ENCODE measurements at places on chromosomes 16 and 17. TPM values are rescaled to one million over a fixed set of nuclear protein-coding genes. Genes with fewer than 3 reads are reported as not detected.

- DNase-seq: no peak
These were observed 11.9 kb downstream of the ZNF629 start for GRCh38 chr16:30775131-30775391.

DNA sequence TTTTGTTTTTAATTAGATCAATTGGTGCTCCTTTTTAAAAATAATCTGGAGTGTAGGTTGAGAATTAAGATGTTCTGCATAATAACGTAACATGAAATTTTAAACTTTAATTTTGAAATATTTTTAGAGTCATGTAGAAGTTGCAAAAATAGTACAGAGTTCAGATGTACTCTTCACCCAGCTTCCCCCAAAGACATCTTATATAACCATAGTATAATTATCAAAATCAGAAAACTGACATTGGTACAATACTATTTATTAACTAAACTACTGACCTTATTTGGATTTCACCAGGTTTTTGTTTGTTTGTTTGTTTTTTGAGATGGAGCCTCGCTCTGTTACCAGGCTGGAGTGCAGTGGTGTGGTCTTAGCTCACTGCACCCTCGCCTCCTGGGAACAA lies 76.9 kb downstream of the PPM1E start:
- DNase-seq: no peak

DNA sequence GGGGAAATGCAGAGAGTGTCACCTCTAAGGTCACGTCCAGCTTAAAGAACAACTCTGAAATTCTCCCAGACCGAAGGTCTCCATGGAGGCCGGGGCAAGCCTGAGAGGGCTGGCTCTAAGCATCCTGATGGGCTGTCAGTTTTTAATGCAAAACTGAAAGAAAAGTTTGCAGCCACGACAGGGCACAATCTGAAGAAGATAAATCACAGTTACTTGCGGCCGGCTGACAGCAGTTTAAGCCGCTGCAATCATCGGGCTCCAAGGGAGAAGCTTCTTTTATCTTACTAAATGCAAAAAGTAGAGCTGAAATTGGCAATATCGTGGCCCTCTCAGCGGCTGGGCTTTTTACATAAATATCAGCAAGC lies 168.8 kb downstream of the CYLD start:
- no peak for DNase-seq

DNA sequence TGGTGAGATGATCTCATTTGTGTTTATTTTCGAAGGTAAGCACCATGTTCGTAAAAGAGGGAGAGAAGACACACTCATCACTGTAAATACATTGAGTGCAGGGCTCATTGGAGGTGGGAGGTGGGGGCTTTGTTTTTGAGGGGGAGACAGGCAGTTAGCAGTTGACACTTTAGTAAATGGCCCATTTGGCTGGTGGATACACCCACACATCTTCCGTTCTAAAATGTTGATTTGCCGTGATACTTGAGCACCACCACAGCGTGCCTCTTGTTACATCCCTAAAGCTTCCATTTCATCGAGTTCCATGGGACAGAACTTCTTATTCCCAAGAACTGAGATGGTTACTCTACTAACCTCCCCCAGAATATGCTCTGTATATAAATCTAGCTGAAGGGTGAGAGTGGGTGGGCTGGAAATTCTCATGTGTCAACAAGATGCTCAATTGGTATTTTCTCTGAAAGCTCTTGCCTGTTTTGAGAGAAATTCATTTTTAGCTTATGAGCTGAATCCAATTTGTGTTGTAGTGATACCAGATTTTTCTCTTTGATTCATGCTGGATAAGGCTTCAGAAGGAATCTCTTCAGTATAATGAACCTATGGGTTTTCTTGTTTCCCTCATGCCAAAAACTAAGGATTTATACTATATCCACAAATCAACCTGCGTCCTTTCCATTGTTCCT lies 314.3 kb downstream of the RBFOX1 start:
- DNase-seq: no peak

DNA sequence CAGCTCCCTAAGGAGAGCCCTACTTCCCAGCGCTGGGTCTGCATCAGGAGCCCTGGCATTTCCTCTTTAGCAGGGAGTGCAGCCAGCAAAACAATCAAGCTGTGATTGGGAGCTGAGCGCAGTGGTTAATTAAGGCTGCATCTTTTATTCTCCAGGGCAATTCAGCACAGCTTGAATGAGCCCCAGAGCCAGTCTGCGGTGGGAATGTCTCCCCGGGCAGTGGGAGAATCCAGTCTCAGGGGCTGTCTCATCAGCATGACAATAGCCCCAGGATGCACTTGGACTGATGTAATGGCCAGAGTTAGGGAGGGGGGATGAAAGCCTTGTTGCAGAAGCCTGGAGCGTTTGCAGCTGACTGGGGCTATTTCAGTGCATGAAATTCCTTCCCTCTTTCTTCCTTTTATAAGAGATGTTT lies 292.6 kb upstream of the SOX9 start:
- DNase-seq: peak; percentile 8

- no peak for DNase-seq
These were observed 76.0 kb downstream of the CACNG3 start for GRCh38 chr16:24332178-24332577.

DNA sequence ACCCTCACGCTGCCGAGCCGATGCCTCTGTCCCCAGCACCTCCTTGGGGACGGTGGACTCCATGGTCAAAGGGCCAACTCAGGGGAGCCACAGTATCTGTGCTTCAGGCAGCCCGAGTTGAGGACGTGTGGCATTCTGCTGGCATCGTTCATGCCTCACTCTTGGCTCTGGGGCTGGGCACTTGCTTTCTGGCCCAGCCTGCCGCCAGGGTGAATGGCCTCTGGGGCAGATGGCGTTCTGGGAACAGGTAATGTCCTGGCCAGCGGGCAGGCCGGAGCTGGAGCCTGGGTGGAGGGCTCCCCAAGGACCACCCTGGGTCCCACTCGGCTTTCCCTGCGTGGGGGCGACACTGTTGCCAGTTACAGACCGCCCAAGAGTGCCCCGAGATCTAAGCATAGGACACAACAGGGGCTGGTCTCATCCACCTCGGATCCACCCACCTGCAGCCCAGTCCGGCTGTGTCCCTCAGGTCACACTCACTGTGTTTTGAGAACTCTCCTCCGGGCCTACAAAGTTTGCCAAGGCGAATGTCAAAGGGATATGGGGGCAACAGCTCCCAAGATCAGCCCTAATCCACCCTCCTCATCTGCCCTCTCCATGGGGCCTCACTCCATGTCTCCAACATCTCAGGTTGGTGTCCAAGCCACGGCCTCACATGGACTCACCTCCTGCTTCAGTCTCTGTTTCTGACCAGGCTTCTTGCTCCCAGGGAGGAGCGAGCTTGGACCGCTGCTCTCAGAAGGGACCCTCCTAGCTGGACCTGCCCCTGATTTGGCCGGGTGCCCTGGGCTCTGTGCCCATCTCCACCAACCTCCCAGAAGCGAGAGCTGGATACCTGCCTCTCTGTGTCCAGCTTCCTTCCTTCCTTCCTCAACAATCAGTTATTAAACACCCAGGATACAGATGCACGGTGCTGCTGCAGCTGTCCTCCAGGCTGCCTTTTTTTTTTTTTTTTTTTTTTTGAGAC lies 60.8 kb downstream of the TMEM235 start:
- no peak for DNase-seq

GRCh38 chr17:55758171-55758570 lies 7.3 kb downstream of the PCTP start:
- no peak for DNase-seq

DNA sequence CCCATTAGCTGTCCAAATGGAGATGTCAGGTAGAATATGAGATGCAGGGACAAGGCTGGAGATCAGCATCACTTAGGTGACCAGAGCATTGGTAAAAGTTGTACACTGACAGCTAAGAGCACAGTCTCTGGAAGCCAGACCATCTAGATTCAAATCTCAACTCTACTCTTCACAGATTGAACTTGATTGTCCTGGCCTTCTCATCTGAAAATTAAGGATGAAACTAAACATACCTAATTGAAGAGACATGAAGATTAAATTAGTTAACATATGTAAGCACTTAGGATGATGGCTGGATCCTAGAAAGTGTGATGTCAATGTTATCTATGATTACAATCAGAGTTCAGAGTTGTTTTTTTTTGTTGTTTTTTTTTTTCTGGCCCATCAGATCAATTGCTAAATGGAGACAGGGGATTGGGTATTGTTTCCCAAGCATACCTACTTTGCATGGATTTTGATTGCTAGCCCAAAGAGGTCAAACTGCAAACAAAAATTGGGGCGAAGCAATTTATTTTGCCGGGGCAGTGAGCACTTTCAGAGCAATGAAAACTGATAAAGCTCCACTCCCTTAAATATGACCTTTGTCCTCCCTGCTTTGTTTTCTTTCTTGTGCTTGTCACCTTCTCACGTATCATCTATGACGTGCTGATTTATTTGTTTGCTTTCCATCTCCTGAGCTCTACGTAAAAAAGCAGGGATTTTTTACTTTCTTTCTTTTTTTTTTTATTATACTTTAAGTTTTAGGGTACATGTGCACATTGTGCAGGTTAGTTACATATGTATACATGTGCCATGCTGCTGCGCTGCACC lies 217.6 kb upstream of the CPHXL start:
- no peak for DNase-seq

DNA sequence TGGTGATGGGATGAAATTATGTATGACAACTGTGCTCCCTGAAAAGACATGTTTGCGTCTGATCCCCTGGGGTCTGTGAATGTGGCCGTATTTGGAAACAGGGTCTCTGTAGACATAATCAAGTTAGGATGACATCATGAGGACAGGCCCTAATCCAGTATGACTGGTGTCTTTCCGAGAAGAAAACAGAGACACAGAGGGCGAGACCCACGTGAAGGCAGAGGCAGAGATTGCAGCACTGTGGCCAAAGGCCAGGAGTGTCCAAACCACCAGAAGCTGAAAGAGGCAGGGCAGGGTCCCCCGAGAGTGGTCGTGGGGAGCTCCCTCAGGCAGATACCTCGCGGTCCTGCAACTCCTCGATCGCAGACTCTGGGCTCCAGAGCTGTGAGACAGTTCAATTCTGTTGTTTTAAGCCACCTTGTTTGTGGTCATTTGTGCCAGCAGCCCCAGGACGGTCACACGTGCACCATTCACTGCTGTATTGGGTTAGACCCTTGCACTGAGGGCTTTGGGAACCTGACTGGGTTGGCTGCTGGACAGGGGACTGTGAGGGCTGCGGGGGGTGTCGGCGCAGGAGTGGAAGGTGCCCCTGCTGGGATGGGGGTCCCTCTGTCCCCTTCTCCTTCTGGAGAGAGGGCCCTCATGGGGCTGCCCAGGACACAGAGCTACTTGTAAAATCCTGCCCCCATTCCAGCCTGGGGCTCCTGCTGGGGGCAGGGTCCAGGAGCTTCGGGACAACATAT lies 27.7 kb downstream of the METRNL start:
- no peak for DNase-seq

DNA sequence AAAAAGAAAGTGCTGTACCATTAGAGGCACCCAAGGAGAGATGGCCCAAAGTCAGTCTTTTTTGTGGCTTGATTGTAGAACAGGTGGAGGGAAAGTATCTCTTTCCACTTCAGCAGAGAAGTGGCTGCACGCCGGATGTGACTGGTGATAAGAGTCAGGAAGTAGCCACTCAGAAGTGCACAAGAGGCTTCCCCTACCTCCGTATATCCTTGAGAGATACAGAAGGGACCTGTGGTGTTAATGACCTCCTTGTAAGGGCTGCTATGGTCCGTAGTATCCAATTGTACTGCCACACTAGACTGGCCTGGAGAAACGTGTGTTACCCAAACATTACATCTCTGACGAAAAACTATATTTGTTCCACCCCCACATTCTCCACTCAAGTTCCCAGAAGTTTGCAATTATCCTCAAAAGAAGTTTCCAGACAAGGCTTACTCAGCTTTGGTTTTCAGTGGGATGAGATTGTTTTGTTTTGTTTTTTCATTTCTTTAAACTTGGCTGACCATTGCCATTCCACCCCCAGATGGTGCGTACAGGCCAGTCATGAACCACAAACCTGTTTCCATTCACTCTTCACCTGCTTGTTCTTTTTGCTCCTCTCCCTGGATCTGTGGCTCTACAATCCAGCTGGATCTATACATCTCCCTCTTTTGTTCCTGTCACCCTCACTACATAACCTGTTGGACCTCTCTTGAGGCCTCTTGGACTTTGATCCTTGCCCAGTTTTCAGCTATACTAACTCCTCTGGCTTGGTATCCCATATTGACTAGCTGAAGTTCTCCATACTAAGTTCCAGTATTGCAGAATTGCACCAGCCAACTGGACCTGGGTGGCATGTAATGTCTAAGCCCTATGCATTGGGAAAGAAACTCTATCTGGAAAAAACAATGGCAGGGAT lies 20.7 kb upstream of the MED13 start:
- DNase-seq: no peak

GRCh38 chr16:12637002-12637401 lies 166.7 kb downstream of the CPPED1 start:
- no peak for DNase-seq

- DNase-seq: no peak
These were observed 1.5 kb upstream of the LCAT start for GRCh38 chr16:67945392-67945933.

DNA sequence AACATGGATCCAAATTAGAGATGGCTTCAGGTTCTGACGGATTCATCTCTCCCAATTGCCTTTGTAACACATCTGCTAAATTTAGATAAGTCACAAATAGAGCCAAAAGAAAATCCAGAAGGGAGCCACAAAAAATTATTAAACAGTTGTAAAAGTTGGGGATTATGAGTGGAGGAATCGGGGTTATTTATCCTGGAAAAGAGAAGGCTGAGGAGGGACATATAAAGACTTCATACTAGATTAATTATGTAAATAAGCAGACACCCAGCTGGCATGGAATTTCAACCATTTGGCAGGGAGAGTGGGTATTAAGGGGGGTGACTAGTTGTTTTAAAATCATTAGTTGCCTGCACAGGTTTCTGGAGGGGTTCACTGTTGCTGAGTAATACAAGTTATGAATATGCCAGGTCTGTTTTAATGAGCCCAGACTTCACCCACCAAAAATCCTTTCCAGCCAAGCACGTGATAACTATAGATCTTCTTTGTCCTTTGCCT lies 89.6 kb downstream of the CDH13 start:
- no peak for DNase-seq

DNA sequence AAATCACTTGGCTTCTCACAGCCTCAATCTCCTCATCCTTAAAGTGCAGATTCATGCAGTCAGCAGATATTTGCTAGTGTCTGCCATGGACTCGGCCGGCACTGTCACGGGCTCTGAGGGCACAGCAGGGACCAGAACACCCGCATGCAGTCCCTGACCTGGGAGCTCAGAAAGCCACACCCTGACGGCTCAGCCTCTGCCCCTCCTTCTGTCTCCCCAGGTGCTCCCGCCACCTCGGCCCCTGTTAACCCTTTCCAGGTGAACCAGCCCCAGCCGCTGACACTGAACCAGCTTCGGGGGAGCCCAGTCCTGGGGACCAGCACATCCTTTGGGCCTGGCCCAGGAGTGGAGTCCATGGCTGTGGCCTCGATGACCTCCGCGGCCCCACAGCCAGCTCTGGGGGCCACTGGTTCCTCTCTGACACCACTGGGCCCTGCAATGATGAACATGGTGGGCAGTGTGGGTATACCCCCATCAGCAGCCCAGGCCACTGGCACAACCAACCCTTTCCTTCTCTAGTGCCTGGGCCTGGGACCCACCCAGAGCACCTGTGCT lies 28.7 kb downstream of the B9D1 start:
- DNase-seq: no peak

The CRHR1 gene
- 3.7 TPM for total RNA-seq

The CCL16 gene
- total RNA-seq: not detected

The C16orf92 gene
- not detected for total RNA-seq

The CRYBA1 gene
- total RNA-seq: not detected

The SLC13A2 gene
- total RNA-seq: not detected

The CACNB1 gene
- total RNA-seq: 14.3 TPM

The CARD14 gene
- total RNA-seq: 0.41 TPM

The HOXB4 gene
- not detected for total RNA-seq

The CDH5 gene
- 6.1 TPM for total RNA-seq

The ABCA10 gene
- total RNA-seq: 4.1 TPM

The ABI3 gene
- 0.41 TPM for total RNA-seq

The CSH1 gene
- not detected for total RNA-seq

The FGF11 gene
- total RNA-seq: 5.3 TPM

The TMEM220 gene
- total RNA-seq: 1.2 TPM

The SLX4 gene
- 4.5 TPM for total RNA-seq

Data from frontal cortex (tissue), 4 donors.